ENCODE measurements at places on chromosomes 7 and 10. TPM values are rescaled to one million over a fixed set of nuclear protein-coding genes. Genes with fewer than 3 reads are reported as not detected.

DNA sequence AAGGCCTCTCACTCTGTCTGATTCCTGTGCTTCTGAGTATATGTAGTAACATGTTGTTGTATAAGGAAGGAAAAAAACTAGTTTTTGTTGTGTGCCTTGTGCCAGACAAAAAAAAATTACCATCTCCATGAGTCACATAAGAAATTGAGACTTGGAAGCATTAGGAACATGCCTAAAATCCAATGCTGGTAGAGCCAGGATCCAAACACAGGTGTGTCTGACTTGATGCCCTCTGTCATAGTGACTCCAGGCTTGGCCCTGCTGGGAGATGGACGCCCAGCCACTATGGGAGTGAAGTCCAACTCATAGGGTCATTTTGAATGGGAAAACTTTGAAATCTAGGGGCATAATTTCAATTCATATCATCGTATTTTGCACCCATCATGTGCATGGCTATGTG lies 38.0 kb downstream of the PYROXD2 start:
- no peak for DNase-seq

GRCh38 chr7:24926623-24927524 lies 53.1 kb downstream of the OSBPL3 start:
- DNase-seq = no peak

DNA sequence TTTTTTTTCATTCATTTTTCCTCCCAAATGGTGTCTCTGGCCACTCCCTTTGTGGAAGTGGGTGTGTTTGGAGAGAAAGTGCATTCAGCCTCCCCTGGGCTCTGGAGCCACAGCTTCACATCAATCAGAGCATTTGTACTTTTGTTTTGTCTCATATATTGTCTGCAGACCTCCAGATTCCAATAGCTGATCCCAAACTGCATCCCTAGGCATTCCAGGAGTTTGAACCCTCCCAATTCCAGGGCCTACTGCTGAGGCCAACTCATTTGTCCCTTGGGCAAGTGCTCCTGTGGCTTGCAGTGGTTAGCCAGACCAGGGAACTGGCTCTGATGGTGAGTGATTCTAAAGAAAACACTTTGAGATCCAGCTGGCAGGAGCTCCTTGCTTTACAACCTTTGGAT lies 163.3 kb downstream of the IPMK start:
- no peak for DNase-seq

GRCh38 chr7:152683297-152683696 lies 7.4 kb upstream of the XRCC2 start:
- no peak for DNase-seq

DNA sequence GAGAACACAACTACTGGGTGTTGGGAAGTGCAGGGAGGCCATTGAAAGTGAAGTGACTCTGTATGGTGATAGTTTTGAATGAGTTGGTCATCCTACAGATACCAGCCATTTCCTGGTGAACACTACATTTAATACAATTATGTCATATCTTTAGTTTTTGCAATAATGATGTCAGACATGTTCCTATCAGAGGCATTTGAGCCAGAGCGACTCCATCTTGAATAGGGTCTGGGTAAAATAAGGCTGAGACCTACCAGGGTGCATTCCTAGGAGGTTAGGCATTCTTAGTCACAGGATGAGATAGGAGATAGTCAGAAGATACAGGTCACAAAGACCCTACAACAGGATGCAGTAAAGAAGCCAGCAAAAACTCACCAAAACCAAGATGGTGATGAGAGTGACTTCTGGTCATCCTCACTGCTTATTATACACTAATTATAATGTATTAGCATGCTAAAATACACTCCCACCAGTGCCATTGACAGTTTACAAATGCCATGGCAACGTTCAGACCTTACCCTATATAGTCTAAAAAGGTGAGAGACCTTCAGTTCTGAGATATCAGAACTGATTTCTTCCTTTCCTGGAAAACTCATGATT lies 28.2 kb downstream of the ADK start:
- DNase-seq = peak; percentile 34

DNA sequence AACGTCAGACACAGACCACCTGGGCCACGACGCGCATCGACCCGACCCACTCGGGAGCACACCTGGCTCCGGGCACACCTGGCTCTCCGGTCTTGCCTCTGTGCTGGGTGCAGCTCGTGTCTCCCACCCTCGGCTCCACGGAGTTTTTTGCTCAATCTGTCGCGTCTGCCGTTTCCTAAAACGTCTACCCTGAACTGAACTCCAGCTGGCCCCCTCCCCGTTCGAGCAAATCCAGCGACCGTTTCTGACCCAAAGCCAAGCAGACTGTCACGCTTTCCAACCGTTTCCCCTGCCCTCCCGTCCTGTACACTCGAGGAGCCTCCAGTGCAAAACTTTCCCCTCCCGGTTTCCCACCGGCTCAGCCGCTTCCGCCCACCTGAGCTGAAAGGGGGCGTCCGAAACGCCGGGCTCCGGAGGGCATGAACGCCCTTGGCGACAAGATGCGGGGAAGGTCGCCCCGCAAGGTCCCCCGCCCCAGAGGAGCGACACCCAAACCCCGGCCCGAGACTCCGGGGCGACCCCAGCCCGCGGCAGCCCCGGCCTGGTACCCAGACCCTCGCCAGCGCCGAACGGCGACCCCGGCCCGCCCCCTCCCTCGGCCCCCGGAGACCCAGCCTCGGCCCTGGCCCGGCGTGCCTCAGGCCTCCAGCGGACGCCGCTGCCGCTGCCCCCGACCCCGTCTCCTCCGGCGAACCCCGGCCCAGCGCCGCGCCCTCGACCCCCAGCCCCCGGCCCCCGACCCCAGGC lies 557 bp downstream of the CYTH3 start:
- DNase-seq = no peak

DNA sequence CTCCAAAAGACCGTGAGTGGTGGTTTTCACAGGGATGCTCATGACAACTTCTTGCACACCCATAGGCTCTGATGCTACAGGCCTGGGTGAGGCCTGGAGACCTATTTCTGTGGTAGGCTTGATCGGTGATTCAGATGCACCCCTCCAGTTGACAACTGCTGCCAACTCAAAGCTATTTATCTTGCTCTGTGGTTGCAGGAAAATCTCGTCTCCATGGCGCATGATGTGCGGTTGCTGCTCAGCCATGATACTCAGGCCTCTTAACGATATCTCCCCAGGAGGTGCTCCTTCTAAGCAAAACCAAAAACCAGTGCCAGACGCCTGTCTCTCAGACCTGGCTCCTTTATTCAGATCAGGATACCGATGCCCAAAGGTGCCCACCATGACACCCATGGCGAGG lies 31.4 kb downstream of the C10orf90 start:
- no peak for DNase-seq

The TMEM229A gene
- total RNA-seq = not detected

The SPDYE11 gene
- not detected for total RNA-seq

The C10orf53 gene
- total RNA-seq = not detected

DNA sequence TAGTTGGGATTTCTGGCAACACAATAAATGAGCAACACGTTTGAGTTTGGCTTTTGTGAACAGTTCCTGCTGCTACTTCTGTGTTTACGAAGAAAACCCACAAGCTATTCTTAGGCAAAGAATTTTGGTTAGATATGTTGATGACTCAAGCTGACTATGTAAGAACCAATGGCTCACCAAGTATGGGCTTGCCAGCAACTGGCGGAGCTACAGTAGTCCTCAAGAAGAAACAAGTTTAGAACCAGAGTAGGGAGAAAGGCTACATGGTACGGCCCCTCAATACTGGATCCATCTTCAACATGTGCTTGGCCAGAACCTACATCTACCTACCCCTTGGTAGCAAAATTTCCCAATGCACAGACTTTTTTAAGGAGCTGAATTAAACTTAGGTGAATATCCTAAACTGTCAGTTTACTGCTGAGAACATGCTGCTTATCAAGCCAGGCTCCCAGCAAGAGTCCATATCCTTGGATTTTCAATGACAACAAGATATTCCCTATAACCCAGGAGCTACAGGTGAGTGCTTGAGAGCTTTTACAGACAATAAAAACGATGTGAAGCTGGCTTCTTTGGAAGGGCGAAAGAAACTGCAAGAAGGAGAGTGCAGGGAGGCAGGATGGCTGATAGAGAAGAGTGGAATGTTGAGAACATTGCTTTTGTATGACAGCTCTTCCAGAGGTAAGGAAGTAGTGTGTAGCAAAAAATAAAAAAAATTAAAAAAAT lies 74.3 kb upstream of the ASAH2 start:
- DNase-seq = peak; percentile 93

DNA sequence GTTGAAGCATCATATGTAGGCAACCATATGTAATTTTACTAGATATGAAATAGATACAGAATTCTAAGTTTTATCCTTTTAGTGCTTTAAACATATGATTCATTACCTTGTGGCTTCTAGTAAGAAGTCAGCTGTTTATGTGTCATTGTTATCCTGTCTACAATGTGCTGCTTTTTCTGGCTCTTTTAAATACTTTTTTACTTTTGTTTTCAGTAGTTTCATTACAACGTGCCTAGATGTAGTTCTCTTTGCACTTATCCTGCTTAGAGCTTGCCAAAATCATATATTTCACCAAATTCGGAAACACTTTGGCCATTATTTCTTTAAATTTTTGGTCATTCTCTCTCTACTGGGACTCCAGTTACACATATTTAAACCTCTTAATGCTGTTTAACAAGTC lies 26.4 kb downstream of the YAE1 start:
- peak; percentile 79 for DNase-seq

The GIMAP8 gene
- total RNA-seq = not detected

- DNase-seq = no peak
Observed at GRCh38 chr7:93873998-93874574, 16.5 kb downstream of the TFPI2 start.
